ENCODE measurements at places on chromosomes 1 and 21.

- DNase-seq, result peak; percentile 72
Observed at GRCh38 chr1:36304970-36305914, 926 bp upstream of the SH3D21 start.

GRCh38 chr1:165612062-165612461 lies 19.0 kb upstream of the MGST3 start:
- DNase-seq, result no peak

GRCh38 chr1:17123196-17124045 lies 4.2 kb upstream of the PADI2 start:
- no peak for DNase-seq

- no peak for DNase-seq
Observed at GRCh38 chr1:116934586-116935207, 25.0 kb downstream of the PTGFRN start.

- DNase-seq, result no peak
Observed at GRCh38 chr1:159066108-159066507, 10.5 kb downstream of the AIM2 start.

GRCh38 chr21:42474043-42474831 lies 21.8 kb downstream of the RSPH1 start:
- no peak for DNase-seq

DNA sequence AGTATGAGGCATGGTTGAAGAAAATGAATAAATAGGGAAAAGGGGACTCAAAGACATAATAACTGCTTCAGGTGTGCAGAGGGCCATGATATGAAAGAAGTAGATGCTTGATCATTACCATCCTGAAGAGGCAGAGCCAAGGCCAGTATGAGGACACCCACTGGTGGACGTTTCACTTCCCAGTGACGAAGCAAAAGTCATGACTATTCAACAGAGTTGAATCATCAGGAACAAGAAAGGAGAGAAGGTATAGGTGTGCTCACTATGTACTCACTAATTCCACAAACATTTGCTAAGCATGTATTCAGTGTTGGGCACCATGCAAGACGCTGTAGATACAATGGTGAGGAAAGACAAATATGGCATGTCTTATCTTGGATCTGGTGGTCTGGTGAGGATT lies 319.2 kb upstream of the RUNX1 start:
- DNase-seq, result no peak

GRCh38 chr1:101233495-101233894 lies 3.3 kb upstream of the S1PR1 start:
- no peak for DNase-seq

DNA sequence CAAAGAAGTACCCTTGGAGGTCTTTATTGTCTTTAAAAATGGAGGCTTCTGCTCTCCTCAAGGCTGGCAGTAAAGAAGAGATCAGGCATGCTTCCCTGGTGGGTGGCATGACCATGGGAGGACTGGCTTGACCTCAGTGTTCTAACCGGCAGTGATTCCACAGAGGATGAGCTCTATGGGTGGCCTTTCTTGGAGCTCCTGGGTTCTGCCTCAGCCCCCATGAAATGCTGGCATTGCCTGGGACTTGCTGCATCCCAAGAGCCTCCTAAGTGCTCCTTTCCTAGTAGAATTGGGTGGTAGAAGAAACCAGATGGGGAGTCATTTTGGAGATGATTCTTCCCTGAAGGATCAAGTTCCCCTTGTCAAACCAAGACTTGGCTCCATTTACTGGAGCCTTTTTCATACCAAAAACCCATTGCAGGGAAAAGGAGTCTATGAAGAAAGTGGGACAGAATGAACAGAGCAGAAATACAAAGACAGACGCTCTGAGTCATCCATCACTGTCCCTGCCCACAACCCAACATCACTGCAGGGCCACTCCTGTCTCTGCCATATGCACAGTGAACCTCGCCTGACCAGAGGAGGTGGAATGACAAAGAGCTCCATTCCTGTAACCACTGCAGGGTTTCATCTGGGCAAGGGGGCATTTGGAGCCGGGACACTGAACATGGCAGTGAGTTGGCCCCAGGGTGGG lies 42.4 kb downstream of the RIMS3 start:
- no peak for DNase-seq

- no peak for DNase-seq
Observed at GRCh38 chr1:80894921-80895320, 905.8 kb upstream of the ADGRL2 start.

DNA sequence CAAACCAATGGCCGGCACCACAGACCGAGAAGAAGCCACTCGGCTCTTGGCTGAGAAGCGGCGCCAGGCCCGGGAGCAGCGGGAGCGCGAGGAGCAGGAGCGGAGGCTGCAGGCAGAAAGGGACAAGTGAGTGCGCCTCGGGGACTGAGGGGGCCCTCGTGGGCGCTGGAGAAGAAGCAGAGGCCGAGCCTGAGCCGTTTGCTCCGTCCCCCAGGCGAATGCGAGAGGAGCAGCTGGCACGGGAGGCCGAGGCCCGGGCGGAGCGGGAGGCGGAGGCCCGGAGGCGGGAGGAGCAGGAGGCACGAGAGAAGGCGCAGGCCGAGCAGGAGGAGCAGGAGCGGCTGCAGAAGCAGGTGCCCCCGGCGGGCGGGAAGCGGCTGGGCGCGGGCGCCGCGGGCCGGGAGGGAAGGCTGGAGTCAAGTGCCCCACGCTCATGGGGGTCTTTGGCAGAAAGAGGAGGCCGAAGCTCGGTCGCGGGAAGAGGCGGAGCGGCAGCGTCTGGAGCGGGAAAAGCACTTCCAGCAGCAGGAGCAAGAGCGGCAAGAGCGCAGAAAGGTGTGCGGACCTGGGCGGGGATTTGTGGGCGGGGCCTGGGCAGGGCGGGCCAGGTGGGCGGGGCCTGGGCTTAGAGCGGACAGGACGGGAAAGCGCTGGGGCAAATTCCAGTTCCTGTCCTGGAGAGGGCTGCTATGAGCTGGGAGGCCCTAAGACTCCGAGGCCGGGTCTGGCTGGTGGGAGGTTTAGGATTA lies 22.7 kb downstream of the MAP7D1 start:
- DNase-seq, result no peak

- DNase-seq, result no peak
Observed at GRCh38 chr1:83900524-83900923, 98.4 kb downstream of the TTLL7 start.

DNA sequence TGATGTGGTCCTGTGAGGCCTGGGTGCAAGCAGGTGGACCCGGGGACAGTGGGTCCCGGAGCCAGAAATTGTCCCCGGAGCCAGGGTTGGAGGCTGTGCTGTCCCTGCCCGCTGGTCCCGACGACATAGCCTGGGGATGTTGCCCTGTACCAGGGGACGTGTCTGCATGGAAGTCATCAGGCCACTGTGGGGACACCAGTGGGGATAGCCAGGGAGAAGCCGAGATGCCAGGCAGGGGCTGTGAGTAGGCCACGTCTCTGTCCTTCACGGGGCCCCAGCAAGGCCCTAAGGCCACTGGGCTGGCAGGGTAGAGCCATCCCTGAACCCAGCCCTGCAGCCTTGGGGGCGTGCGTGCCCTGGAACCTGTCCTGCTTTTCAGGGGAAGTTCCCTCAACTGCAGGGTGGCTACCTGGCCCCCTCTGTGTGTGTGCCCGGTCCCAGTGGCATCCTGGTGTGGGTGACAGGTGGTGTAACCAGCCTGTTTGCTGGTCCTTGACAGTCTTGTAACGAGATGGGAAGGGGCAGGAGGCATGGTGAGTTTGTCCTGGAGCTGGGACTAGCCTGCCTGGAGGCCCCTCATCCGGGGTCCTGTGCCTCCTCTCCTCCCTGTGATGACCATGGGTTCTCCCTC lies 73.2 kb downstream of the OBSCN start:
- DNase-seq, result no peak

DNA sequence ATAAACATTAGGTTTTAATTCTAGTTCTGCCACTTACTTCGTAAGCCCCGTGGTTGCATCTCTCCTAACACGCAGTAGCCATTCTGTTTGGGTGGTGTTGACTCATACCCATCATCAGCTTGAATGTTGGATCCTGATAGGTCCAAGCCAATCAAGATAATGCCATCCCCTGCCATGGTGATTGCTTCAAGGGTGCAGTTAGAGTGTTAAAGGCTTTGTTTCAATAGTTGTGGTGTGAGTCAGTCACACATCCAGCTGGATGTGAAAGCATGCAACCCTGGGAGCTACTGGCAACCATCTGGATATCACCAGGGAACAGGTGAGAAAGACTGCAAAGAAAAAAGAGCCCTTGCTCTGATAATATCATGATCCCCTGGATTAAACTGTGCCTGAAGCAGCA lies 69.1 kb downstream of the OMA1 start:
- DNase-seq, result no peak

GRCh38 chr1:174692313-174692712 lies 244.5 kb downstream of the GPR52 start:
- no peak for DNase-seq

- DNase-seq, result no peak
Observed at GRCh38 chr1:99266726-99267125, 2.4 kb downstream of the PLPPR4 start.

DNA sequence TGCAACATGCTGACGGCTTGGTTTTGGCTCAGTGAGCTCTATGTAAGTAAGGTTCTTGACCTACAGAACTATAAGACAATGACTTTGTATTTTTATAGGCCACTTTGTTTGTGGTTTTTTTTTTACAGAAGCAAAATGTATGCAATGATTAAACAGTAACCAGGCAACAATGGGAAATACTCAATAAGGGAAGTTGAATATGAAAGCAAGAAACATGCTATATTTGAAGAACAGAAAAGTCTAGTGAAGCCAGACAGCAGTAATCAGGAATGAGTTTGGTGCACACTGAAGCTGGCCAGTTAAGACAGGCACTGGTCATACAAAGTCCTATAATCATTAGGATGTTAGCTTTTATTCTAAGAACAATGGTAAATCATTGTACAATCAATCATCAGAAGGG lies 1926.8 kb downstream of the NCAM2 start:
- no peak for DNase-seq

GRCh38 chr1:58727364-58727763 lies 27.5 kb upstream of the MYSM1 start:
- no peak for DNase-seq

- no peak for DNase-seq
Observed at GRCh38 chr1:212353181-212353580, 61.5 kb downstream of the PACC1 start.

DNA sequence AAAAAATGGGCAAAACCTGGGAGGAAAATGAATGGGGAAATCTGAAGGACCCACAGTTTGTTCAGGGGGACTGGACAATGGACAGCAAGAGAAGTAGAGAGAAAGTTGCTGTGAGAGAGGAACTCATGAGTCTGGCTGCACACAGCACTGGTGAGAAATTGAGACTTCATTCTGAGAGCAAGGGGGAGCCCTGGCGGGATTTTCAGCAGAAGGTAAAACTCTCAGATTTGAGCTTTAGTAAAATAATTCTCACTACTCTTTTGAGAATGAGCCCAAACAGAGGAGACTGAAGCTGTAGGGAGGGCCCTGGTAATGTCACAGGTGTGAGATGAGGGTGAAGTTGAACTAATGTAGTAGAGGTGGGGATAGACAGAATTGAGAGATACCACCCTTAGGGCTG lies 438.6 kb downstream of the OMA1 start:
- DNase-seq, result no peak

- no peak for DNase-seq
Observed at GRCh38 chr1:240282061-240282830, 190.6 kb downstream of the FMN2 start.

Measured in stimulated activated CD4-positive, alpha-beta T cell treated with anti-CD3 and anti-CD28 coated beads, Interleukin-2, amount 100 ng/mL, for 24 hours (primary cell).